Caco-2 (cell line): ENCODE measurements at places on chromosomes 13 and 19.

DNA sequence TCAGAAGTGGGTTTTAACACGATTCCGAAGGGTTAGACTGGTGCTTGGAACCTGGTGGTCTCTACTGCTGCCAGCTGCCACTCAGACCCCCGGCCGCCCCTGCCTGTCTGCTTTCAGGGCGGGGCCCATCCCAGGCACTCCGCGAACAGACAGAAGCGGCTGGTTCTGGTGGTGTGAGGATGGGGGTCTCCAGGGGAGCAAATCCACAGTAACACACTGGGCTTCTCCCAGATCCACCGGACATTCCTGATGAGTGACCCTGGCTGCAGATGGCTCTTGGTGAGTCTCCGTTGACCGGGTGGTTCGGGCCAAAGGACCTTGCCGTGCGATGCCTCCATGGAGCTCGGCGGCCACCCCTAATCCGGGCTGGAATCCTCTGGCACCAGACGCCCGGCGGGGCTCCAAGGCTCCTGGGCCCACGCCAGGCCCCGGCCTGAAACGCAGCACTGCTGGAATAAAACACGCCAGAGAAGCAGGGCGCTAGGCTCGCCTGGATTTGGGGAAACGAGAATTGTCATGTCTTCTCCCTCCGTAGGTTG, 2.1 kb upstream of the PTBP1 start:
- DNase-seq = no peak

DNA sequence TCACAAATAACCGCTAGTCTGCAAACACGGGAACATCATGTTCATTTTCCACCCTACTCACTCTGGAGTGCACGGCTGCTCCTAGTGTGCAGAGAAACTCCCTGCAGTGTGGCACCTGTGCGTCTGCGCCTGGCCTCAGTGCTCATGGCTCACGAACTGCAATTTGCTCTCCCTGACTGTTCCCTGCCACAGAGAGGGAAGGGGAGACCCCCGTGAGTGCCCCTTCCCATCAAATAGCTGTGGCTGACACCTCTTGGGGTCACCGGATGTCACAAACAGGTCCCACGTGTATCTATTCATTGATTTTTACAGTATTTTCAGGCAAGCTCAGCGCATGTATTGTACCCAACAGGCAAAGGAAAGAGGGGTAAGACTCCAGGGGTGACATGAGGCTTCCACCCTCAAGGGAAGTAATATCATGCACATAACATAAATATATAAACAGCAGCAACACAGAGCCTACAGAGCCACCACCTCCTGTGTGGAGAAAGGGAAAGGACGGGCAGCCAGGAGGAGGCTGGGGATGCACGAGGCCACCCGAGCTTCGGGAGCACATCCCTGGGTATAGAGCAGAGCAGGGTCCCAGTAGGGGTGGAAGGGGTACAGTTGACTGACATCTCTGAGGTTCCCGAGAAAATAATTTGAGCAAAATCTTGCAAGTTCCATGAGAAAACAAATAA, 140.3 kb upstream of the SOX1 start:
- no peak for DNase-seq

DNA sequence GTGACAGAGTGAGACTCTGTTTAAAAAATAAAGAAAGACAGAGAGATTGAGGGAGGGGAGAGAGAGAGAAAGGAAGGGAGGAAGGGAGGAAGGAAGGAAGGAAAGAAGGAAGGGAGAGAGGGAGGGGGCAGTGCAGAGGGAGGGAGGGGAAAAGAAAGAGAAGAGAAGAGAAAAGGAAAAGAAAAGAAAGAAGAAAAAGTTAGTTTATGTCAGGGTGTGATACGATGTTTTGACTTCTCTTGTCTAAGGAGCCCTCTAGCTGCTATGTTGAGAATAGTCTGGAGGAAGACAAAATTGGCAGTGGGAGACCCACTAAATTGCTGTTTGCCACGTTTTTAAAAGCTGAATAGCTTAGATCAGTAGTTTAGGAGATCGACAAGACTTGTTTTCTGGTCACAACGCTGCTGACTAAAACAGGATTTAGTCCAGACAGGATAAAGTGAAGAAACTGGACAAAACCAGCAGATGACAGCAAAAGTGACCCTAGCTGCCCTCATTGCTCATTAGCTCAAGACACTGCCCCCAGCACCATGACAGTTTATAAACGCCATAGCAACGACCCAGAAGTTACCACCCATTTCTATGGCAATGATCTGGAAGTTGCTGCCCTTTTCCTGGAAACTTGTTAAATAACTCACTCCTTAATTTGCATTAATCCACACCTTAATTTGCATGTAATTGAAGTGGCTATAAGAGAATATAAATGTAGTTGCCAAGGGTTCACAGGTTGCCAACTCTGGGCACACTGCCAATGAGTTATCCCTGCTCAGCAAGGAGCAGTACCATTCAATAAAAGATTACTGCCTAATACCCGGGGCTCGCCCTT, 11.1 kb downstream of the TEX101 start:
- DNase-seq = no peak

DNA sequence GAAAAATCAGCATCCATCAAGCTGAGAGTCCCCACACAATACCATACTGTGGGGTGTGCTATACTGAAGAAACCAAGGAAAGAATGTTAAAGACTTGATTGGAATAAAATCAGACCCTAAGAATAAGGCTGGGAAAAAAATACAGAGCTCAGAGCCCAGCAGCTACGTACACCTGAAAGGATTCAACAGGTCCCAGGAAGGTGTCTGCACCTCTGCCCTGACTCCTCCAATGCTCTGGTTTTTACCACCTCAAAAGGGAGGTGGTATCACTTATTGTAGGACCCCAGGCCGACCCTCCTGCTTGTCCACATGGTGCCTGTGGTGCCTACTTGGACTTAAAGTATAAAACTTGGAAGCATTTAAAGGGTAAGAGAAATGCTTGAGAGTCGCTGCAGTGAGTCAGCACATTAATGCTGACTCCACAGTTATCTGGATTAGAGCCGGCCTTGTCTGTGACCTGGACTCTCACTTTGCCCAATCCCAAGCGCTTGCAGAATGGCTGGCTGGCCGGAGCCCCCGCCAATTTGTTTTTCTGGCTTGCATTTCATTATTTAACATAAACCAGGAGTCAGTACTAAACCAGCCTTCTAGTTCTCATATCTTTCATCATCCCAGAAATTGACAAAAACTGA, 110.1 kb downstream of the FGF14 start:
- no peak for DNase-seq

DNA sequence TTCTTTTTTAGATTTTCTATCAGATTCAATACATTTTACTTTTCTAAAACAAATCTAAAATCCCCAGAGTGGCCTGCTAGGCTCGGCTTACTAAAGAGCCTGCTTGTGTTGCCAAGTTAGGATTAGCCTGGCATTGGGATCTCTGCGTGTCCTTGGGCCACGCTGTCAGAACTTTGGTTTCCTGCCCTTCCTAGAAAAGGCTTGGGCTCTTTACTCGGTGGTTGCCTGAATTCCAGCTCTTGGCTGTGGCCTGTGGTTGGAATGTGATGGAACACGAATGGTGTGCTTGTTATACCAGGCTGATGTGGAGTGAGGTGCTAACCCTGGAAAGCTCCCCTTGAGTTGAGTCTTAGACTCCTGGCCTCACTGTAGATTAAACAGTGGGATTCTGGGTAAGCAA, 8.5 kb downstream of the SPATA13 start:
- DNase-seq = no peak

DNA sequence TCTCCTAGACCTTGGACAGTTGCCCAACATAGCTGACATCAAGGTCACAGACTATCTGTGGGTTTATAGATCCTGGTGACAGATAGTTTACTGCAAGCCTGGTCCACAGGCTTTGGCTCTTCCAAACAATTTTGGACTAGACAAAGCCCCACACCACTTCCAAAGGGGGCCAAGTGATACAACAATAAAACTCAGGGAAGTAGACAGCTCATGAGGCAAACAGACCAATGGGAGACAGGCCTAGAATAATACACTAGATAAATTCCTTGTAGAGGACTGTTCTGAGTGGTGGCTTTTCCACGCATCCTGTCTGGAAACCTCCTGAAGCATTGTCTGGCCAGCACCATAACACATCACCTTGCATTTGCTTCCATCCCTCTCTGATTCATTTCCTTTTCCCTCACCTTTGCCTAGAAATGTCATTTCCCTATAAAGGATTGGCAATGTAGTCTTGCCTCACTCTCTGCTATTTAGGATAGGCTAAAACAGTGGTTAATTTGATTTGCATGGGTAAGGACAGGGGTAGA, 284.2 kb downstream of the POU4F1 start:
- DNase-seq = no peak

DNA sequence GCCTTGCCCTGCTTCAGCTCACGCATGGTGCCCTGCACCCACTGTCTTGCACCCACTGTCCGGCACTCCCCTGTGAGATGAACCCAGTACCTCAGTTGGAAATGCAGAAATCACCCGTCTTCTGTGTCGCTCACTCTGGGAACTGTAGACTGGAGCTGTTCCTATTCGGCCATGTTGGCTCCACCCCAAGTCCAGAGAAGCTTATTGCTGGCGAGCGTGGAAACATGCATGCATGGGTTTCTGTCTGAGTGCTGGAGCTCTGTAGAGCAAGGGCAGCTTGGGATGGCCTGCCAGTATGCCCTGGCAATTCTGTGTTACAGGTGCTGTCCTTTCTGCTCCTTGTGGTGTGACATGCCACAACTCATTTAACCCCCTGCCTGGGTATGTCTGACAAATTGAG, 152.8 kb downstream of the SHISA2 start:
- DNase-seq = no peak

- no peak for DNase-seq
These were observed 534 bp downstream of the CAB39L start for GRCh38 chr13:49443357-49443703.

DNA sequence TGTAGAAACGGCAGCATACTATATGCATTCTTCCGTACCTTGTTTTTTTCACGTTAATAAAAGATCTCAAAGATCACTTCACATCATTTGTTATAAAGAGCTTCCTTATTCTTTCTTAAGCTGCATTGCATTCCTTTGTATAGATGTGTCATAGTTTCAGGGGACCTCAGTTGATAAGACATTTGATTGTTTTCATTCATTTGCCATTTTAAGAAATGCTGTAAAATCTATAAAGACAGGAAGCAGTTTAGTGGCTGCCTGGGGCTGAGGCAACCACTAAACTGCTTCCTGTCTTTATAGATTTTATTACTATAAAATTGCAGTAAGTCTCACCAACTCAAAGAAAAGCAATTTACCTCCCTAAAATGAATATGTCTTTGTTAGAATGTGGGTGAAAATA, 59.4 kb downstream of the ZDHHC20 start:
- DNase-seq = no peak

DNA sequence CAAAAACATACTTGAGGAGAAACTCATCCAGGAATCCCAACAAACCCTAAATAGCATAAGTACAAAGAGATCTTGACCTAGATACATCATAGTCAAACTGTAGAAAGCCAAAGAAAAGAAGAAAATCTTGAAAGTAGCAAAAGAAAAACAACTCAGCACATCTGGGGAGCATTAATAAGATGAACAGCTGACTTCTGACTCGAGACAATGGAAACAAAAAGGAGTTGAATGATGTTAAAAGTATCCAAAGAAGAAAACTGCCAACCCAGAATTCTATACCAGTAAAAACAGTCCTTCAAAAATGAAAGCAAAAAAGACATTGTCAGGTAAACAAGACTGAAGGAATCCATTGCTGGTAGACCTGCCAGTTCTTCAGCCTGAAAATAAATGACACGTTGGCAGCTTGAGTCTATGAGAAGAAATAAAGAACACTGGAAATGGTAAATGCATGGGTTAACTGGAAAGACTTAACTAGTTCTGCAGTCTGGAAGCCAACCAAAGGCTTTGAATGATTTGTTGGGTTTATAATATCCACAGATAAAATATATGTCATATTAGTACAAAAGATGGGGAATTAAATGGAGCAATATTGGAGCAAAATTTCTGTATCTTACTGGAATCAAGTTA, 46.8 kb downstream of the TSSK6 start:
- no peak for DNase-seq

DNA sequence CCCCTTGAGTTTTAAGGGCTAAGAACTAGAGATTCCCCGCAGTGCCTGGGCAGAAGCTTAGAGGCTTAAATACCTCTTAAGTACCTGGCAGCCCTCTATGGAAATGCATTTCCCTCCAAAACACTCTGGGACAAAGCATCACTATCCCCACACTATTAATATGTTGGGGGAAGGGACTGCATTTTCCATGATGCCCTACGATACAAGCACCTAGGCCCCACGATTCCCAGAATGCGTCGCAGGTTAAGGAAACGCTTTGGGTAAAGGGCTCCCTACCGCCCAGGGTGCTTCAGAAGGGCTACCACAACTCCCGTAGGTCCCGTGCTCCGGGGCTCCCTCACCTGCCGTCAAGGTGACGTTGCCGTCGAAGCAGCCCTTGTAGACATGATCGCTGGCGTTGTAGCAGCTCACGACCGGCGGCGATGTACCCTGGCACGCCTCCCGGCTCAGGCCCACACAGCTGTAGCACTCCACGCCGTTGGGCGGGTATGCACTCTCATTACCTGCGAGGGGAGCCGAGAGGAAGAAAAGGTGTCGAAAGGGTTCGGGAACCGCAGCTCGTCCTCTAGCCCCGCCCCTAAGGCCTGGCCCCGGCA, 2.5 kb downstream of the LYPD3 start:
- DNase-seq = no peak

- DNase-seq = no peak
These were observed 33.0 kb upstream of the SGCG start for GRCh38 chr13:23147827-23148226.

DNA sequence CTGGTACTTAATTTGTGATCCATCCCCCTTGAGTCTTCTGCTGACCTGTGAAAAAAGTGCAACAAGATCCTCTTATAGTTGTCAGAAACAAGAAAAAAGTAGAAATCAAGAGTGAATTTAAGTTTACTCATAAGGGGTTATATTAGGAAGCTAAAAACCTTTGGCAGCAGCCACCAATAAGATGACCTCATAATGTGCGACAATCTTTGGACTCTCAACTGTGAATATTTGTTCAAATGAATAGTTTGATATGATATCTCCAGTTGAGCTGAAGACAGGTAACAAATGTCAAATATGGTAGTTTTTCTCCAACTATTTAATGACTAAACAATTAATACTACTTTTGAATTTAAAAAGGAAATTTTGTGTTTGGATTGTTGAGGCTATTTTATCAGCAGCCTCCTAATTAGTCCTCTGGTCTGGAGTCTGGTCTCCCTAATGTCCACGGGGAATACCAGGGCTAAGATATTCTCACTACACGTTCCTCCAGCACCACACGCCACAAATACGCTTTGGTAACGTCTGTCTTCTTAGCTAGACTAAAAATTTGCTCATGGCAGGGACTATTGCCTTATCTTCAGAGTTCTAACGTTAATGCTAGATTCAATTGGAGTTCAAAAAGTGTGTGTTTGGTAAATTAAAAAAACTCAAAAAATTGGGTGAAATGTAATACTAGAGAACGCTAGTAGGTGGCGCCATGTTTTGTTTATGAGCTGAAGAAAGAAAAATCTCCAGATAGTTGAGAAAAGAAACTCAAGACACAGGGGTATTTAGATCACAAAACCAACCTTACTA, 51.0 kb upstream of the PDX1 start:
- DNase-seq = no peak

GRCh38 chr19:43776286-43776685, 4.5 kb downstream of the KCNN4 start:
- no peak for DNase-seq
